Calu3 (cell line): ENCODE measurements at places on chromosomes 1 and 21. TPM values are rescaled to one million over a fixed set of nuclear protein-coding genes. Genes with fewer than 3 reads are reported as not detected.

The TSSK3 gene
- 1.8 and 5.1 TPM in 2 replicates for total RNA-seq

The C1orf105 gene
- total RNA-seq: not detected in 2 replicates

The PLA2G2F gene
- total RNA-seq: not detected in 2 replicates

The IL20 gene
- not detected in 2 replicates for total RNA-seq

The NBPF4 gene
- total RNA-seq: not detected in 2 replicates

The C8B gene
- not detected in 2 replicates for total RNA-seq

The CNN3 gene
- total RNA-seq: 83.4 and 140 TPM in 2 replicates

The TRAF3IP3 gene
- total RNA-seq: not detected in 2 replicates

The SPATA45 gene
- 0.80 and 1.1 TPM in 2 replicates for total RNA-seq

The DDX20 gene
- 8.9 and 9.9 TPM in 2 replicates for total RNA-seq

The SLC9C2 gene
- total RNA-seq: not detected in 2 replicates

The TMEM240 gene
- 5.0 and 5.1 TPM in 2 replicates for total RNA-seq

The OPTC gene
- not detected in 2 replicates for total RNA-seq

The KCNN3 gene
- total RNA-seq: 0.27 TPM in 1 of 2 replicates, not detected in the other

The PRAMEF26 gene
- total RNA-seq: not detected in 2 replicates

The WLS gene
- 50.9 and 57.3 TPM in 2 replicates for total RNA-seq

The OR2AK2 gene
- not detected in 2 replicates for total RNA-seq

The BACE2 gene
- 52.3 and 59.0 TPM in 2 replicates for total RNA-seq

The KRTAP13-2 gene
- not detected in 2 replicates for total RNA-seq

The F5 gene
- total RNA-seq: 8.1 and 16.2 TPM in 2 replicates

The AIRE gene
- total RNA-seq: not detected in 2 replicates

The CD1B gene
- total RNA-seq: not detected in 2 replicates

The GPR37L1 gene
- total RNA-seq: 0.12 and 0.22 TPM in 2 replicates

The PRAMEF10 gene
- total RNA-seq: not detected in 2 replicates

The PTPRC gene
- total RNA-seq: not detected in 2 replicates

The CIART gene
- total RNA-seq: 0.42 and 1.5 TPM in 2 replicates

The AMY1B gene
- not detected in 2 replicates for total RNA-seq

The PLXNA2 gene
- 16.2 and 21.9 TPM in 2 replicates for total RNA-seq

The CDC42BPA gene
- 48.6 and 49.5 TPM in 2 replicates for total RNA-seq

The FAM163A gene
- total RNA-seq: not detected in 2 replicates

The ANKRD13C gene
- 24.6 and 25.2 TPM in 2 replicates for total RNA-seq

The TDRKH gene
- 20.2 and 25.7 TPM in 2 replicates for total RNA-seq

The ZNF593OS gene
- total RNA-seq: not detected in 2 replicates

The ESPN gene
- total RNA-seq: 2.2 and 3.4 TPM in 2 replicates

The PAX7 gene
- total RNA-seq: not detected in 2 replicates
